ENCODE measurements at places on chromosomes 1 and 21. TPM values are rescaled to one million over a fixed set of nuclear protein-coding genes. Genes with fewer than 3 reads are reported as not detected.

The HPCAL4 gene
- total RNA-seq = 0.18 TPM

The HPDL gene
- total RNA-seq = 23.4 TPM

The ITLN2 gene
- not detected for total RNA-seq

The GABRD gene
- not detected for total RNA-seq

The VPS72 gene
- 78.3 TPM for total RNA-seq
